Mesothelial cell of epicardium (in vitro differentiated cells): ENCODE measurements at places on chromosomes 7 and 10.

DNA sequence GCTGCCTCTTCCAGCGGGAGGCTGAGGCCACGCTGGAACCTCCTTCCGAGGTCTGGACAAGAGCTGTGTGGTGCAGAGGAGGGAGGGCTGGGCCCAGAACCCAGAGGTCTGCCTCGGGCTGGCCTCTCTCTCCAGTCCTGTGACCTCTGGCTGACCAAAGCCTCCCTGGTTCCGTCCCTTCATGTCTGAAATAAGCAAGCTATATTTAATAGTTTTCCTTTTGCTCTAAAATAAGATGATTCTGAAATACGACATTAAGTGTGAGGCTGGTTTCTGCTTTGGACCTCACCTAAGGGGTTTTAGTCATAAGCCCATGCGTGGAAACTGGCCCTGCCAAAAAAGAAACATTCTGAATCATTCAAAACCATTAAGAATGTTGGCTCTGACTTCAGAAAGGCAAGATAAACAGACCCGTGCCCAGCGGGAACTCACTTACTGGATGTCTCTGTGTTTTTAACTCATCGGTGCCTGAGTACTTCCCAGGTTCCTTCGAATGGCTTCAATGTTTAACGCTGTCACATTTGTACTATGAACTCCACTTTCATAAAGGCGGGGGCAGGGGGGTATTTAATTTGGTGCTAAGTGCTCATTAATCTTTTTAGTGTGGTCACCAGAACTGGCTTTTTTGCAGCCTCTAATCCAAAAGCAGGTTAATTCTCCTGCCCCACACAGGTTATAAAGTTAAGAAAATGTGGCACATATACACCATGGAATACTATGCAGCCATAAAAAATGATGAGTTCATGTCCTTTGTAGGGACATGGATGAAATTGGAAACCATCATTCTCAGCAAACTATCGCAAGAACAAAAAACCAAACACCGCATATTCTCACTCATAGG lies 157.5 kb upstream of the KLF14 start:
- DNase-seq = no peak

DNA sequence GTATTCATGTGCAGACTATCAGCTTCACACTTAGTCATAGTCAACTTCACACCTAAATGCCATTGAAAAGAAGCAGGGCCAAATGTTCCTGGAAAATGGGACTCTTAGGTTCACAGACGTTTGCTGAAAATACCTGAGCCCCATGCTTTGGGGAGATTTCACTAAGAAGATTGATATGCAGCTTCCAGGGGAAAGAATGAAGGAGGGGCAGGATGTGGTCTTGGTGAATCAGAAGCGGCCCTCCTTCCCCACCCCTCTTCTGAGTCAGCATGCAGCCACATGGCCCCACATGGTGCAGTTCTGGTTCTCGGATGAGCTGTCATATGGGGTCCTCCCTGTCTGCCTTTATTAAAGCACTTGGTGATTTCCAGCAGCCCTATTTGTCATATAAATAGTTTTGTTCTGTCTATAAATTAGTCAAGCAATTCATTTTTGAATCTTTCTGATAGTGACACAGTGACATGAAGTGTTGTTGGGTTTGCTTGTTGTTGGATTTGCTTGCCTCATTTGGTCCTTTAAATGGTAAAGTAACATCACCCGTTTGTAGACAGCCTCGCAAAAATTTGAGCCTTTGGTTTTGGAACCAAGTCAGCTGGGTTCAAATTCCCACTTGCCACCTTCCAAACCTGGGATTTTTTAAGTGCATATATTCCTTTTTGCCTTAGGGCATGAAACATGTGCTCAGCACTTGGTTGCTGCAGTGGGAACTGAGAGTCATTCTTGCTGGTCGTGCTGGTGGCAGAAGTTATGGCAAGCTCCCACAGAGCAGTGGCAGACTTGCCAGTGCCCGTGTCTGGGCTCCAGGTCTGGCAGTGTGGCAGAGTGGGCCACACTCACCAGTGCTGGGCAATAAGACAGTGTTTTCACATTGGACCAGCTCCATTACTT lies 68.1 kb upstream of the CDK6 start:
- no peak for DNase-seq

DNA sequence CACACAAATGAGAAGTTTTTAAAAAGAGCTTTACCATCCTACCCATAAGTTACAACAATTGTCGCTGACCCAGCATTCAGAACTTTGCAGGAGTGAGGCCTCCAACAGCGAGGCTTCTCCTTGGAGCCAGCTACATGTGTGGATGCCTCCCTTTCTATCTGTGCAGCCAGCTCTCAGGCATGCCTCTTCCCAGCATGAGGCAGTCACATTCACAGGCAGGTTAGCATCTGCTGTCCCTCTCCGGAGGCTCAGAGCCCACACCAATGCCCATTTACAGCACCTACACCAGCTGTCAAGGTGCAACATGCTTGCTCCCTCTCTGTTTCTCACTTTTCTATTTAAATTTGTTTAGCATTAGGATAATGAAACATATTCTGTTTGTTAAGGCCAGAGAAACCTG lies 278.7 kb upstream of the PODXL start:
- no peak for DNase-seq

DNA sequence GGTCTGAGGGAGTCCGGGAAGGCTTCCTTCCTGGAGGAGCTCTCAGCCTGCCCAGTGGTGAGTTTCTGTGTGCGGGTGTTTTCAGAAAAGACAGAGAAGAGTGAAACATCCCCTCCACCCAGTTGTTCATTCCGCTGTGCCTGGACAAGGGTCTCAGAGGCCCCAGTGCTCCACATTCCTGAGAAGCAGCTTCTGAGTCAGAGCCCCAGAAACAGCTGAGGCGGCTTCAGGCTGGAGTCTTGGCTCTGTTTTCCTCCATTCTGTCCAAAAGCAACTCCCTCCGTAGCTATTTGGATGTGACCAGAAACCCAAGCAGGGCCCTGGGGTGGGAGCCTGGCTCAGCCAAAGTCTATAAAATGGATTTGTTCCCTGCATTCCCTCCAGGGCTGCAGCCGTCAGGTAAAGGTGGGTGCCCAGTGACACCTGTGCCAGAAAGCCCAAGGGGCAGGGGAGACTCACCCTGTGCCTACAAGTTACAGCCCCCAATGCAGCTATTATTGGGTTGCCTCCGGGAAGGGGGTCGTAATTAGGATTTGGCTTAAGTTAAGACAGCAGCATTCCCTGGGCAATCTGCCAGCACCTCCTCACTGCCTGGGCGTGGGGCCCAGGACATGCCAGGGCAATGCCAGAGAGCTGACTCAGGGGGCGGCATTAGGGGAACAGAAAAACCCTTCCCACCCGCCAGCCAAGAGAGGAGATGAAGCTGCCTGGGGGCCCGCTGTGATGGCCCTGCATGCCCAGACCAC lies 13.1 kb upstream of the CAMK2G start:
- no peak for DNase-seq

- no peak for DNase-seq
These were observed 93.5 kb downstream of the AUTS2 start for GRCh38 chr7:69691734-69692133.

DNA sequence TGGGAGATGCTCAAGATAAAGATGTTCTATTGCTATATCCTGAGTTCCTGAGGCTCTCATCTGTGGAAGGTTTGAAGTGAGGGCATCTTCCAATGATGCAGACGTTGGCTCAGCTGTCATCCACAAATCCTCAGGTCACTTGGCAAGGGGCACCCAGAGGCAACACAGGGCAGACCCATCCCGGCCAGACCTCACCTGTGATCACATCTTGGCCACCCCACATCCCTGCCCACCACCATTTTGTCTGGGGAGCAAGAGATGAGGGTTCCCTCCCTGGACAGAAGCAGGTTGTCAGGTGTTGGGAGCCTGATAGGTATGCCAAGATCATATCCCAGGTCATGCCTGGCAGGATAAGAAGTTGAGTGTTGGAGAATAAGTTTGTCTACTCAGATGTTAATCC lies 918.2 kb upstream of the ZNF722 start:
- DNase-seq = no peak
